ENCODE measurements at places on chromosomes 1 and 21.

- DNase-seq = no peak
These were observed 107.8 kb downstream of the LACTBL1 start for GRCh38 chr1:22864886-22865285.

- DNase-seq = peak; percentile 52
These were observed 14.9 kb downstream of the ZBTB18 start for GRCh38 chr1:244065960-244066388.

DNA sequence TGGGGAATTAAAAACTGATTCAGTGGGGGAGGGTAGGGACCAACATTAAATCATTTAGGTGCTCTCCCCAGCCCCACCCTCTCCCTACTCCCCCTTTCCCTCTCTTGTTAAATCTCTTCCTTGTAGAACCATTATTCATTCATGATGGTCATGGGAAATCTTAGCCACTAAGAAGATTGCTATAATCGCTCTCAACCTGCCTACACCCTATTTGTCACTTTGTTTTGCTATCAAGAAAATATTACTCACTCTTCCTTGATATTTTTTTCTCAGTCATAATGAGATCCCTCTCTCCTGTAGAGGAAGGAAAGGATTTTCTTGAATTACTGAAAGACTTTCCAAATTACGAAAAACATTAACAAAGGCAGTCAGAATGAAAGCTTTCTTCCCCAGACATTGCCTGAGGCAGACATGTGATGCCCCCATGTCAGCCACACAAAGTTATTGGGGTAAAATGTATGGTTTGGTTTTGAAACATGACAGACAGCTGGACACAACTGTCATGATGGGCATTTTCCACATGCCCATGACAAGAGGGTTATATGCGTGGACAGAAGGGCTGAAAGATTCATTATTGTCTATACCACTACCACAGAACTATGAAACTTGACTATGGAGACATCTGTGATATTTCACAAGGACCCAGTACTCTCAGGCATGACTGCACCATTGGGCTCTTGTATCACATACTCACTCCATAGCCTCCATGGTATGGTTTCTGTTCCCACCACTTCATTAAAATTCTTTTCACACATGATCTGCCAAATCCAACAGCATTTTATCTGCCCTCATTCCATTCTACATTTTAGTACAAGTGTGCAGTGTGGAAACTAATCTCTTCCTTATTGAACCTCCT, 420.1 kb downstream of the DISC1 start:
- DNase-seq = no peak

DNA sequence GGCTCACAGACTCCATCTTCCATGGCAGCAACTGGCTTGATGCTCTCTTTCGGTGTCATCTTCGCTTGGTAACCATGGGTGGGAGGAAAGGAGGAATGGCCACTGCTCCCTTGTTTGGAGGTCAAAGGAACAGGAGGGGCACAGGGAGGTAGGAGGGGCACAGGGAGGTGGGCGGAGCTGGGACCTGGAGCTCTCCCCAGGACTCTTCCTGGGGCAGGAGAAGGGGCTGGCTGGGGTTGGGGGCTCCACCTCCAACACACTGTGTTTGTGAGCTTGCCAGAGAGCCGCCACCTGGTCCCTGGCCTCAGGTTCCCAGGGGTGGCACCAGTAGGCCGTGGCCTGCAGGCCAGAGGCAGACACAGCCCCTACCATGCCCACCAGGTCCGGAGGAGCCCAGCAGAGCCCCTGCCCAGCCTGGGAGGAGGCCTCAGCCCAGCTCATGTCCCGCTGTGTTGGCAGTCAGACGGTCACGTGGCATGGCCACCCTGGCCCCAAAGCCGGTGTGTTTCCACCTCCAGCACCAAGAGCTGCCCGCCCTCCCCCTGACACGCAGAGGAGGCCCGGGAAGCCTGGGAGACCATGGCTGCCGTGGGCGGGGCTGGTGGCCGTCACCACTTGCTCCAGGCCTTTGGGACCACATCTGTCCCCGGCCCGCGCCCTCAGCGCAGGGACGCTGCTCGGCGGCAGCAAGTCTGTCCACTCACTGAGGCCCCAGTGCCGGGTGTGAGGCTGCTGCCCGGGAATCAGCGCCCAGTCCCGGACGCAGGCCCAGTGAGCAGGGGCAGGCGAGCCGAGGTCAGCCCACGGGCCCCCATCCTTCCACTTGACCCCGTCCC, 73.9 kb downstream of the MORN1 start:
- no peak for DNase-seq

DNA sequence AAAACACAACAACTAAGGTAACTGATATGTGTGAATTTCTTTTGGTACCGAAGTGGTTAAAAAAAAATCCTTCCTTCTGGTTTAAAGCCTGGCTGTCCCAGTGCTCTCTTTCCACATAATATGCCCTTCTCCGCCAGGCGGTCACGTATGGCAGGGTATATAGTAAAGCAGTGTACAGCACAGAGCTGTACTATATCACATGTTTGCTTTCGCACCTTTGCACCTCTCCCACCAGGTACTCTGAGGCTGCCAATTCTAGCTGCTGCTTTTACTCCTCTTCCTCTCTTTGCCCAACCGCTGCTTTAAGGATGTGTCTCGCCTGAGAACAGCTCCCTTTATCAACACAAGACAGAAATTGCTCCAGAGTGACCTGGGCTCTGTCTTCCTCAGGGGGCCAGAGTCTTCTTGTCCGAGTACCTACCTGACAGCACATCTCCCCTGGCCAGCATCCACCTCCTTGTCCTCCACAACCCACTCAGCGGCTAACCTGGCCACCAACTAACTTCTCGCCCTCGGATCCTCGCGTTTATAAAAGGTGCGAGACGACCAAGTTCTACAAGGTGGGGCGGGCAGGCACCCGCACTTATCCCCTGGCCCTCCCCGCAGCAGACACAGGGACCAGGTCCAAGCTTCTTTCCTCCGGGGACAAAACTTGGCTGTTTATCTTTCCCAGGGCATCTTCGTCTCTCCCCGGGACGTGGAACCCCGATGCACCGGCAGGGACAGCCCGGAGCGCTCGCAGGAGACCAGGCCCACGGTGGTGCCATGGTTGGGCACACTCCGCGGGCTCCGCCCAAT, 1.6 kb downstream of the COLGALT2 start:
- DNase-seq = no peak

- no peak for DNase-seq
These were observed 3.4 kb downstream of the JUN start for GRCh38 chr1:58780411-58780810.

DNA sequence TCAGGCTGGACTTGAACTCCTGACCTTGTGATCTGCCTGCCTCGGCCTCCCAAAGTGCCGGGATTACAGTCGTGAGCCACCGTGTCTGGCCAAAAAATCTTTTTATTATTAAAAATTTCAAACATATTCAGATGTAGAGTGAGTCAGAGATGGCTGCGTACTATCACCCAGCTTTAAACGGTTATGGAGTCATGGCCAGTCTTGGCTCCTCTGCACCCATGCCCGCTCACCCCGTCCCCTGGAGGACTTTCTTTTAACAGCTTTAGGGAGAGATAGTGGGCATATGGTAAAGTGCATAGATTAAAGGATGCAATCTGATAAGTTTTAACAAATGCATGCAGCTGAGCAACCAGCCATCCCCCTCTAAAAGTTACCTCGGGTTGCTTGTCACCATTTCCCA, 51.8 kb downstream of the TNFRSF8 start:
- no peak for DNase-seq

- DNase-seq = no peak
These were observed 5.6 kb upstream of the YBX1 start for GRCh38 chr1:42676534-42677087.

DNA sequence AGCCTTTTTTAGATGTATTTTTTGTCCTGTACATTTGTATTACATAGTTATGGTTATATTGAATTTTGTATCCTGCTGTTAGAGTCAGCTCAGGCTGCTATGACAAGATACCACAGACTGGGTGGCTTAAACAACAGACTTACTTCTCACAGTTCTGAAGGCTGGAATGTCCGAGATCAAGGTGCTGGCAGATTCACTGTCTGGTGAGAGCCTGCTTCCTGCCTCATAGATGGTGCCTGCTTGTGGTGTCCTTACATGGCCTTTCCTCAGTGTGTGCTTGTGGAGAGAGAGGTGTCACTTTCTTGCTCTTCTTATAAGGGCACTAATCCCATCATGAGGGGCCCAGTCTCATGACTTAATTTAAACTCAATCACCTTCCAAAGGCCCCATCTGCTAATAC, 23.1 kb upstream of the MYSM1 start:
- no peak for DNase-seq

DNA sequence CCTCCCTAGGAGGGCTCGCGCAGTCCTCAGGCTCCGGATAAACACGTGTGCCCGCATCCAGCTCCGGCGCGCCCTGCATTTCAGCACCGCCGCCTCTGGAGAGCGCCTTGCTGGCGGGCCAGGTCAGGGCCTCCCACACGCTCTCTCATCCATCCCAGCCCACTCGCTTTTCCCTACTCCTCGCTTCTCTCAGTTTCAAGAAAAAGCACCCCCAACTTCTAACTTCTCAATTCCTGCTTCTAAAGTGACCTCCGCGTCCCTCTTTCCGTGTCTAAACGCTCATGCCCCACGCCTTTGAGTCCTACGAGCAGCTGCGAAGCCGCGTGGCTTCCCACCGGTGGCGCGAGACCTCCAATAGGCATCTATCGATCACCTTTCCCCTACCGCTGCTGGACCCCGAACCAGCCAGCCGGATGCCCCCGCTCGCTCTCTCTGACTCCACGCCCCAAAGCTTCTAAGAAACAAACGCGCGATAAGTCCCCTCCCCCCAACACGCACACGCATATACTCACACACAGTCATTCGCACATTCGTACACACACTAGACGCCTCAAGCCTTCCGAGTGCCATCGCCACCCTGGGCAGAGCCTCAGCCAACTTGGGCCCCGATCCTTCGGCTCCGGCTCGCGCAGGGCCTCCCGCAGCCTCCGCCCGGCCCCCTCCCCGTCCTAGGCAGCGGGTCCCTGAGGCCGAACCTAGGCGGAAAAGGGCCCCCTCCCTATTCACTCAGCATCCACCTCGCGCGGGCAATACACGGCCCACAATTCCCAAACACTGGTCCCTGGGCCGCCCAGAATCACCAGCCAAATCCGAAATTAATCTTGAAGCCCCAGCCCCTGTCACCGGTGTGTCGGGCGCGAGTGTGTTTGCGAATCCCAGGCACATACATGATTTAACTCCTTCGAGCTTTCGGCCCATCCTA, 1.1 kb downstream of the NMNAT2 start:
- DNase-seq = peak; percentile 57

DNA sequence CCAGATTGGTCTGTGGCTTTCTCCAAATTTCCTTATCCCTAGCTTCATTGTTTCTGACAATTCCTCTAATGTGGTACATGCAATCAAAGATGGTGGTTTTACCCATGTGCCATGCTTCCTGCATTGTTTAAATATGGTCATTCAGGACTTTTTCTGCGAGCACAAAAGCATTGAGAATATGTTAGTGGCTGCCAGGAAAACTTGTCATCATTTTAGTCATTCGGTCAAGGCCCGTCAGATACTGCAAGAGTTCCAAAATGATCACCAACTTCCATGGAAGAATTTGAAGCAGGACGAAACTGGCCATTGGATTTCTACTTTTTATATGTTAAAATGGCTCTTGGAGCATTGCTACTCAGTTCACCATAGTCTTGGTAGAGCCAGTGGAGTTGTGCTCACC, 3.7 kb downstream of the ZBED6 start:
- DNase-seq = no peak

DNA sequence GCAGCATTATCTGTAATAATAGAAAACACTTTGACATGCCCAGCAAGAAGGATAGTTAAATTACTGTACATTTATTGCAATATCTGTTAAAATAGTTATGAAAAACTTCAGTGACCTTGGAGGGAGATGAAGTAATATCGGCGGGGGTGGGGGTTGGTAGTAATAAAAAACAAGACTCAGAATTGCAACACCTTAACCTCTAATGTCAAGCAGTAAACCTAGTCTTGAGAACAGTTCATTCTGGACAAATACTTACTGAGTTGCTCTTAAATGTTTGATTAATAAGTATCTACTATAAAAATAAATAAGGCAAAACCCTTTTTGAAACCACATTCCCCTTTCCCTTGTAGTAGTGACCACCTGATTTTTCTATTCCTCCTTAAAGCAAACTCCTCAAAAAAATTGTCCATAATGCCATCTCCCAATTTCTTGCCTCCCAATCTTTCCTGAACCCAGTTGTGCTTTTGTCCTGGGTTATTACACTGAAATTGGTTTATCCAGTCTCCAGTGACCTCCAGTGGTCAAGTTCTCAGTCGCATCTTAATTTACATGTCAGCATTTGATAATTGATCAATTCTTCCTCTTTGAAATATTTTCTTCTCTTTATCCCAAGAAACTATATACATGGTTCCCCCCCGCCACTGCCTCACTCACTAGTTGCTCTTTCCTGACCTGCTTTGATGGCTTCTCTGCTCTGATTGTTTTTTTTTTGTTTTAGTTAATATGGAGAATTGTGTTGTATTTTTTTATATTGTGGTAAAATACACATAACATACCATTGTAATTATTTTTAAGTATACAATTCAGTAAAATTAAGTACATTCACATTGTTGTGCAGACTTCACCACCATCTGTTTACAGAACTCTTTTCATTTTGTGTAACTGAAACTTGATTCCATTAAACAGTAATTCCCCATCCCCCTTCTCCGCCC, 36.8 kb downstream of the RAP1A start:
- DNase-seq = peak; percentile 69

- no peak for DNase-seq
These were observed 261.5 kb downstream of the GPATCH2 start for GRCh38 chr1:217369271-217369981.

GRCh38 chr1:226422478-226422877, 14.6 kb upstream of the PARP1 start:
- DNase-seq = no peak

DNA sequence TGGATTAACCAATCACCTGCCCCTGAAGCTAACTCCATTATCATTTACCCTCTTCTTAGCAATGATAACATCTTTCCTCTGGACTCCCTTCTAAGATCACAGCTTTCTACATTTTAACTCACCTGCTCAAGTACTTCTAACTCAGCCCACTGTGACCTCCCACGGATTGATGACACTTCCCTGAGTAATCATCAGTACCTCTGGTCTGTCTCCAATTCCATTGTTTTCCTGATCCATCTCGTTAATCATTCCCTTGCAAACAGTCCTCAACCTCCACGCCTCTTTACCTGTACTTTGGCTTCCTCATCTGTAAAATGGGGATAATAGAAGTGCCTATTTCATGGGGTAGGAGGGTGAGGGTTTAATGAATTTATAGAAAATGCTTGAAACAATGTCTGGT, 195.3 kb upstream of the APP start:
- DNase-seq = no peak

DNA sequence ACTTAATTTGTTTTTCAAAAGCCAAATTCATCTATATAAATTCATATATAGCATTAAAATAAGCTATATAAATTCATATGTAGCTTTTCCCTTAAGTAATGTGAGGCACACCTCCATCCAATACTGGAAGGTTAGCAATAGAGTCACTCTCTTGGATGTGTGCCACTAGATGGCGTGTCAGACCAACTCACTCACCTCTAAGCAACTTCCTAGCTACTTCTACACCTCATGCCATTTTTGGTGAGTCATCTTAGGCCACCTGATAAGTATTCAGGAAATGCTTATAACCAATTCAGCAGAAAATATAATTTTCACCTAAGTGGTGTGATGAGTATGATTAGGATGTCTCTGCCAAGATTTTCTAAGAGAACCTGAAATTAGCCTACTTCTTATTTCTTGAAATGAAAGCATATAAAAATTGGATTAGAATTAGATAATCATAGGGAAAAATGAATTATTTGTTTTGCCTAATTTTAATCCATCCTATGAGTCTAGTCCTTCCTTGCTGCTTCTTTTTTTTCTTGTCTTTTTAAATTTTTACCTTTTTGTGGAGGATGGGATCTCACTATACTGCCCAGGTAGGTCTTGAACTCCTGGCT, 34.4 kb upstream of the TADA1 start:
- DNase-seq = peak; percentile 95
